Keratinocyte (primary cell): ENCODE measurements at places on chromosomes 4 and X. TPM values are rescaled to one million over a fixed set of nuclear protein-coding genes. Genes with fewer than 3 reads are reported as not detected.

DNA sequence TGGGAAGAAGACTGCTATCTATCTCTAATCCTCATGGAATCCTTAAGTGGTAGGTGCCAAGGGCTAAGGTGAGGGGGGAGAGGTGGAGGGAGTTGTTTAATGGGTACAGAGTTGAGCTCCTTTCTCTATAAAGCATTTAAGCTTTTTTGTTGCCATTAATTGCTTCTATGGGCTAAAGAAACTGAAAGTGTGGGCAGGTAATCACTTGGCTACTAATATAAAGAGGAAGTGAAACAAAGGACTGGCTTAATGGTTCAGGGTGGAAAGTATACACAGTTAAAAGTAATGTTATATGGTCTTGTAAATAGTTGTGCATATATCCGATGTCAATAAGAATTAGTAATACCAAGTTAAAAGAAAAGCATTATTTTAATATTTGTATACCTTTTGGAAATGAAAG lies 83.9 kb downstream of the POLA1 start:
- H3K4me1 ChIP-seq: no peaks in the 10 kb centered on the region
- no peaks in the 10 kb centered on the region for H3K27me3 ChIP-seq
- no peak for DNase-seq
- H3K4me3 ChIP-seq: no peak overlapping the region

DNA sequence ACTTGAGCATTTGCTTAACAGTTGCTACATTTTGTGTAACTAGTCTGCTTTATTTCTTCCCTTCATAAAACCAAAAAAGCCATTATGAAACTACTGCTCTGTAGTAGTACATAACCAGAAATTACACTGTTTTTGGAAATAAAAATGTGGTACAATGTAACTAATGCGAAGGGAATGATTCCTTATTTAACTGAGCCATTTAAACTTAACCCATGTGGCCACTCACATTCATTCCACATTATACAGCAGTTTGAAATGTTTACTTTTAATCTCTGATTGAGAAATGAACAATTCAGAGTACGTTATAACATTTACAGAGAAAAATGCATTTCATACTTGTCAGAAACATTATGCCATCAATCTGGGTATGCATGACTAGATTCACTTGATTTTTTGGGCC lies 94.2 kb downstream of the NYX start:
- no peak for DNase-seq
- no peaks in the 10 kb centered on the region for H3K27me3 ChIP-seq
- H3K4me3 ChIP-seq: no peak overlapping the region
- H3K4me1 ChIP-seq: no peaks in the 10 kb centered on the region
- H3K36me3 ChIP-seq: no peaks in the 10 kb centered on the region

The FRAS1 gene
- 3.4 to 4.1 TPM (median 3.5 TPM) in 3 replicates for polyA plus RNA-seq

- no peaks in the 10 kb centered on the region for H3K27me3 ChIP-seq
- DNase-seq: no peak
- no peak overlapping the region for H3K4me3 ChIP-seq
- H3K36me3 ChIP-seq: peaks cover 6% of the 10 kb centered on the region
These were observed 183.7 kb downstream of the NSUN7 start for GRCh38 chr4:40933272-40934053.

DNA sequence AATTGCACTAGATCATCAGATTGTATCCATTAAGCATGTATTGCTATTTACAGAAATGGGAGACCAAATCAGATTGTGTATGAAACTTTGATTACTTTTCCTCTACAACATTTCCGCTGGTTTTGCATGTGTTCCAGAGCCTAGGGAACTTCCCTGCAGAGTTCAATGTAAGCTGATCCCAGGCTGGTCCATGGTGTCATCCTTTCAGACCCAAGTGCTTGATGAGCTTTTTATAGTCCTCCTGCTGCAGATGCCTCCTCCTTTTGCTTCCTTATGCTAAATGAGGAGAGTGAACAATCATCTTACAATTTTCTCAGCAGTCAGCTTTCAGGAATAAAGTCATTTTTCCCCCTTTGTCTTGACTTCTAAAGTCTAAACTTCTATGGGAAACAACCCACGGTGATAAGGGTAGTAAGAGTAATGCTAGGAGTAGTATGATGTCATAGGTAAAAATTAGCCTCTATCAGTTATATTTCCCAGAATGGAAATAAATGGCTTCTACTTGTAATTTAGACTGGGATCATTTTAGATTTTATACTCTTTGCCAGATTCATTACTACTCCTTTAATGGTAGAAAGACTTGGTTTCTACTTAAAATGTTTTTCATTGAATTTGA lies 55.1 kb upstream of the SLC4A4 start:
- no peak for DNase-seq
- H3K27me3 ChIP-seq: no peaks in the 10 kb centered on the region
- H3K4me1 ChIP-seq: no peaks in the 10 kb centered on the region
- no peak overlapping the region for H3K27ac ChIP-seq
- no peak overlapping the region for H3K4me3 ChIP-seq

The SORBS2 gene
- 0.14 to 0.55 TPM (median 0.18 TPM) in 3 replicates for polyA plus RNA-seq

DNA sequence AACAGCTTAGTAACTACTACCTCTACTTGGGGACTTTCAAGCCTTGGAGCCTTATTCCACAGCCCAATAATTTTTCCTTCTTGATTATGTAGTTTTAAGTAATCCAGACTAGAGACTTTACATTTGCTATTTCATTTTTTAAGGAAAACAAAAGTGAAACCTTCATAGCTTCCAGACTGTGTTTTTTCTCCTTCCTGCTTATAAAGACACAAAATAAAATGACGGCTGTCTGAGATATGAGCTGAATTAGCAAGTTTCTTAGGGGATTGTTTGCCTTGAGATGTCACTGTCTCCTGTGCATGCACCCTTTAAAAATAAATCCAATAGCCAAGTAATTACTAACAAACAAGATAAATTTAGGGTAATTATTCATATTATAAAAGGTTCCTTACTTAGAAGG lies 78.8 kb upstream of the PACRGL start:
- H3K27ac ChIP-seq: no peak overlapping the region
- DNase-seq: no peak
- H3K4me3 ChIP-seq: no peak overlapping the region
- no peaks in the 10 kb centered on the region for H3K27me3 ChIP-seq

DNA sequence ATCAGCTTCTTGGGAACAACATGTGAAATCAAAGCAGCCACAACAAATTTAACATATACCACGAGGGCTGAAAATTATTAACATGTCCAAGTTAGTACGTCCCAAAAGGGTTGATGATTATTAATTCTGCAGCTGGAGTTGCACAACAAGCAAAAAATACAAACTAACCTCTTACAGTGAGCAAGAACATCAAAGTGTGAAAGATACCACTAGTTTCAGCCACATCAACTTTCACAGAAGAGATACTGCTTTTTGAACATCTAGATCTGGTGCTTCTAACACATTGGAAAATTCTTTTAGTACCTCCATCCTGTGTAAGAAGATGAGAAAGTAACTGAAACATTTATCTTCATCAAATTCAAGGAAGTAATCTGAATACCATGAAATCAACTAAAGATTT lies 334.1 kb downstream of the PCDH7 start:
- H3K27ac ChIP-seq: no peak overlapping the region
- DNase-seq: no peak
- H3K36me3 ChIP-seq: no peaks in the 10 kb centered on the region
- no peak overlapping the region for H3K4me3 ChIP-seq

DNA sequence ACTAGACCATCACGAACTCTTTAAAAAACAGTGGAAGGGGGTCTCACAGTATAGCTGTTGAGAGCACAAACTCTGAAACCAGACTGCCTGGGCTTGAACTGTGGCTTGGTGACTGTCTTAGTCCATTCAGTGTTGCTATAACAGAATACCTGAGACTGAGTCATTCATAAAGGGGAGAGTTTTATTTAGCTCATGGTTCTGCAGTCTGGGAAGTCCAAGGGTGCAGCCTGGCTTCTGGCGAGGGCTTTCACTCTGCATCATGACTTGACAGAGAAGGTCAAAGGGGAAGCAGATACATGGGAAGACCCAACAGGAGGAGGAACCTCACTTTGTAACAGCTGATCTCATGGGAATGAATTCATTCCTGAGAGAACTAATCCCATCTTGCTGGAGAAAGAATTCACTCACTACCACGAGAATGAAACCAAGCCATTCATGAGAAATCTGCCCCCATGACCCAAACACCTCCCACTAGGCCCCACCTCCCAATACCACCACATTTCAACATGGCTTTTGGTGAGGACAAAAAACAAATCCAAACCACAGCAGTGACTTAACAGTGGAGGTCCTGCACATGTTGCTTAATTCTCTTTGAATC lies 116.7 kb upstream of the STOX2 start:
- H3K4me3 ChIP-seq: no peak overlapping the region
- no peak overlapping the region for H3K27ac ChIP-seq
- H3K4me1 ChIP-seq: no peaks in the 10 kb centered on the region
- H3K27me3 ChIP-seq: no peaks in the 10 kb centered on the region
- DNase-seq: no peak
- H3K36me3 ChIP-seq: no peaks in the 10 kb centered on the region

GRCh38 chr4:68287704-68288392 lies 42.4 kb upstream of the TMPRSS11B start:
- no peaks in the 10 kb centered on the region for H3K27me3 ChIP-seq
- no peak overlapping the region for H3K27ac ChIP-seq
- no peak for DNase-seq
- no peak overlapping the region for H3K4me3 ChIP-seq
- H3K36me3 ChIP-seq: no peaks in the 10 kb centered on the region
- peaks cover 13% of the 10 kb centered on the region for H3K4me1 ChIP-seq

The DCLK2 gene
- 0.04 to 0.11 TPM (median 0.07 TPM) in 3 replicates for polyA plus RNA-seq

DNA sequence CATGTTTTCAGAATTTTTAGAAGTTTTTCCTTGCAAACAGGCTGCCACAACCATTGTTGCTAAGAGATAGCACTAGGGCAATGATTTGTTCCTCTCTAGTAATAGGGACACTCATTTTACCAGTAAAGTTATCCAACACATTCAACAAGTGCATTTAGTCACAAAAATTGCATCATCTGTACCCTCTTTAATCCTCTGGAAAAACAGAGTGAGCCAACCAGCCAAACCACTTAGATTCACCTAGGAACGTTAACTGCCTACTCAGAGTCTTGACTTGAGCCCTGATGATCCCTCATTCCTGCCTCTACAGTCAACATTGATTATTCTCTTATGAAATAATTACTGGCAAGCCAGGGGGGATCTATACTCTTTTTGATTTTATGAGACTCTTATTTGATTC lies 17.0 kb upstream of the ADGRA3 start:
- H3K4me3 ChIP-seq: no peak overlapping the region
- H3K27me3 ChIP-seq: no peaks in the 10 kb centered on the region
- DNase-seq: no peak
